ENCODE measurements at places on chromosomes 3 and 15.
A peak's percentile ranks its signal among the peaks of the same experiment; 100 is the strongest.

DNA sequence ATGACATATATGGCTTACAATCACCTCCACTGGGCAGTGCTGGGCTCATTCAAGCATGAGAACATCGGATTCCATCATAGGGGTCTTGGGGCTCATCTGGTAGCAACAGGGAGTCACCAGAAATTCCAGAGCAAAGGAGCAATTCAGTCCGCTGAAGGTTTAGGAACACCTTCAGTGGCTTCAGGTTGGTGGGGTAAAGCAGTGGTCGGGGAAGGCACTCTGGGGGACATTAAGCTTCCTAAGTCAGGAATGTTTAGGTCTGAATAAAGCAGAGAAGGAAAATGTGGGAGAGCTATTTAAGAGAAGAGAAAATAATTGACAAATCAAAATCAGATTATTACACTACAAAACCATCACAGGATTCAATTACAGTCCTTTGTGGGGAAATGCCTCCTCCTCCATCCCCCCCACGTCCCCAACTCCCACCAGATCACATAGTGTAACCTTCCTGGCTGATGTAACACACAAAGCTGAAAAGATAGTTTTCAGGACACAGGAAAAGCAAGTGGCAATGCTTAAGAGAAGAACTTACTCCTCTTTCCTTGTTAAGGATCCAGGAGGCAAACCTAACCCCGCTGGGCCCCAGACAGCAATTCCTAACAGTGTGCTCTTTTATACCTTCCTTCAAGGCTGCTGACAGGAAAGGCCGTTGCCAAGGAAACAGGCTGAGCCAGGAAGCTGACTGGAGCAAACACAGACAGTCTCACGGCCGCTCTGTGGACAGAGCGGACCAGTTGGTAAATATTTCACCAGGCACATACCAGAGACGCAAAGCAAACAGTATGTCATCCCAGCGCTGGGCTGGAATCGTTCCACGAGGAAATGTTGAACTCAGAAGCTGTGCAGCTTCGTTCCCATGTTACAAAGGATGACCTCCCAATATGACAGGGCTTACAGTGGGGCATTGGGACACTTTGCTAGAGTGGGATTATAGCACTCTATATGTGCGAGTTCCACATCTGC, 57.5 kb upstream of the LMCD1 start:
- peak; percentile 83 for DNase-seq

DNA sequence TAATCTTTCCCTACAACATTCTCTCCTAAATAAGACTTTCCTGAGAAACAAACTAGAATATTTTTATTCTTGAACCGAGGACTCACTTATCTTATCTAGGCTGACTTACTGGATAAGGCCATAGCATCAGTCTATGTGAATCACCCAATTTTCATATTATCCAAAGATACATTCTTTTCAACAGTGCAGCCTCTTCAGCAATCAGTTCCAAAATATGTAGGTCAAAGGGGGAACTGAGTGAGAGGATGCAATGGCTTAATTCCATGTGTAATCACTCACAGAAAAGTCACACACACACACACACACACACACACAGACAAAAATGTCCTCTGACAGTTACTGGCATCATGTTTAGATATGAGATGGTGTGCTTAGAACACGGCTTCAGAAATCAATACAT, 31.5 kb upstream of the MECOM start:
- no peak for DNase-seq

- peak; percentile 70 for DNase-seq
These were observed 73.4 kb downstream of the CCK start for GRCh38 chr3:42192334-42193200.

DNA sequence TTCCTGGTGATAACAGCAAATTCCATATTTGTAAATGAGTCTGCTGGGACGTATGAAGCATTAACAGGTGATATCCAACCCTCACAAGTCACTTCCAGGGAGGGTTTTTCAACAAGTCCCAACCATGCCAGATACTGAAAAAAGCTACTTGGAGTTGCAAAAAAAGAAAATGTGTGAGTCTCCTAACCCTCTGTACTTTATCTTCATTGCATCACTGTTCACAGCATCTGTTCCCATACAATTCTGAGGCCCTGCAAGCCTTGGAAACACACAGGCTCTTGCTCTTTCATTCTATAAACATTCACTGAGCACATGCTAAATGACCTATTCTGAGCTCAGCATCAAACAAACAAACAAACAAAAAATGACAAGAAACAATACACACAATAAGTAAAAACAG, 120.8 kb downstream of the RFTN1 start:
- DNase-seq: no peak

- no peak for DNase-seq
These were observed 847.7 kb downstream of the ROBO2 start for GRCh38 chr3:77887611-77888010.

- DNase-seq: no peak
These were observed 135.3 kb downstream of the FMN1 start for GRCh38 chr15:33059184-33059583.

DNA sequence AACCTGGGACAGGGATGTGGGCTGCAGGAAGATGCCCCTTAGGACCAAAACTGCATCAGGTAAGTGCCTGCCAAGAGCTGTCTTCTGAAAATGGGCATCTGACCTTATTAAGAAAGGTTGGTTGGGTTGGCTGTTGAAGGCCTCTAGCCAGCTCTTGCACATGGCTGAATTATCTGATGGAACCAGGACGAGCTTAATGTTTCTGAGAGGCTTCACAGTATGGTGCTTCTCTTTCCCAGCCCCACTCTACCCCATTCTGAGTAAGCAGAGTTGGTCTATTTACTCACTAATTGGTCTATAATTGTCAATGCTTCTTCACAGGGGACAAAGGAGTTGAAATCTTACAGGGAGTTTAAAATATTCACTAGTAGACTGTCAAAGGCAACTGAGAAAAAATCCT, 48.4 kb downstream of the DTWD1 start:
- DNase-seq: no peak

DNA sequence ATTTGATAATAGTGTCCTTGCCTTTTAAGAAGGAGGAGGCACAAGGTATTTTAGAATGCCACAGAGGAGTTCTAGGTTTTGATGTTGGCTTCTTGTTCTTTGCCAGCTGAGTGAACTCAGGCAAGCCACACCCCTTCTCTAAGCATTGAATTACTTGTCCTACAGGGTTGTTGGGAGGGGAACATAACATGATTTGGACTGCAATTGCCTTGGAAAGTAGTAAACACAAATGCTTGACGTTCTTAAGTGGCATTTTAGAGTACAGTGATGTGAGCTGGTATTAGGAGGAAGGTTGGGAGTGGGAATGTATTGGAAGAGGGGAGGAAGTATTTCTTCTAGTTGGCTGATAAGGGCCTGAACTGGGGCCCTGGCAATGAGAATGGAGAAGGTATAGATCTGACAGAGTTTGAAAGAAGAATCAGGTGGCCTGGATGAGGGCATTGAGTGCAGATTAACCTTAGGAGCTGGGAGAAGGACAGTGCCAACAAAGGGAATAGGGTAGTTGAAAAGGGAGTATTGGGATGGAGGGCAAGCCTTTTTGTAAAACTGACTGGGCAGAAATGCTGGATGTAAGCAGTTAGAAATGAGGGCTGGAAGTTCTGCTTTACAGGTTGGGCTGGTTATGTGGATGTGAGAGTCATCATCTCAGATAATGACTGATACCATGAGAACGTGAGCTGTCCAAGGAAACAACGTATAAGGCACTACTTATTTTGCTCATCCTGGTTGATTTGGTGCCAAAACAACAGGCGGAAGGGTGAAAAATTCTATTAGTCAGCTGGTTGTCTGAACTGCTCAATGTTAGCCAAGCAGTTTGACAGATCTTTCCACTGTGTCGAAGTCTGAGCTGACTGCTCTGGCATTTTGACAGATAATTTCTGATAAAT, 16.7 kb downstream of the KAT2B start:
- DNase-seq: peak; percentile 32

All from hepatic stellate cell (primary cell).